ENCODE measurements at places on chromosomes 4 and X. TPM values are rescaled to one million over a fixed set of nuclear protein-coding genes. Genes with fewer than 3 reads are reported as not detected.

Gene ZNF185
- 16.3 TPM for total RNA-seq

Gene GPR143
- total RNA-seq = 1.6 TPM

Gene CACNA1F
- 1.4 TPM for total RNA-seq

Gene MAP3K15
- 2.1 TPM for total RNA-seq

Gene EGFL6
- total RNA-seq = 10.1 TPM

Gene ZBED1
- 40.0 TPM for total RNA-seq

Gene TIGD4
- total RNA-seq = not detected

Gene KLB
- total RNA-seq = 0.87 TPM

Gene UGT2B11
- total RNA-seq = not detected

Gene NAP1L2
- 2.6 TPM for total RNA-seq

Gene TKTL1
- total RNA-seq = not detected

Gene ATOH1
- total RNA-seq = not detected

Gene ITIH6
- total RNA-seq = not detected

Gene TMPRSS11B
- not detected for total RNA-seq

Gene DNAAF6
- not detected for total RNA-seq

Gene PPP4R3C
- total RNA-seq = not detected

Gene CSAG3
- total RNA-seq = not detected

Gene PABPC1L2B
- not detected for total RNA-seq

Gene COL25A1
- total RNA-seq = 0.75 TPM

Gene GAGE12F
- not detected for total RNA-seq

Gene CPEB2
- total RNA-seq = 25.6 TPM

Gene GPRASP2
- 8.0 TPM for total RNA-seq

Gene MID1
- 24.5 TPM for total RNA-seq

Gene RENBP
- 46.4 TPM for total RNA-seq

Gene ZCCHC12
- 0.41 TPM for total RNA-seq

Gene XG
- total RNA-seq = 0.64 TPM

Data from upper lobe of right lung (tissue), 1 donor.